Smooth muscle cell of bladder (primary cell): ENCODE measurements at places on chromosomes 13 and 19. TPM values are rescaled to one million over a fixed set of nuclear protein-coding genes. Genes with fewer than 3 reads are reported as not detected.

Gene EPS8L1
- 0.09 and 0.85 TPM in 2 replicates for total RNA-seq

Gene LIM2
- total RNA-seq: not detected in 2 replicates

Gene FBL
- total RNA-seq: 157 and 234 TPM in 2 replicates

Gene PALM3
- under 0.01 and 0.28 TPM in 2 replicates for total RNA-seq

Gene NKG7
- not detected in 2 replicates for total RNA-seq

Gene MZT1
- 4.8 and 5.0 TPM in 2 replicates for total RNA-seq

Gene CEACAM4
- not detected in 2 replicates for total RNA-seq

Gene SPRY2
- total RNA-seq: 8.5 and 11.3 TPM in 2 replicates

Gene ZNF442
- 3.6 and 4.7 TPM in 2 replicates for total RNA-seq

Gene SLC46A3
- 5.8 and 6.5 TPM in 2 replicates for total RNA-seq

Gene ZNF560
- 0.37 and 0.57 TPM in 2 replicates for total RNA-seq

Gene RNF225
- not detected in 2 replicates for total RNA-seq

Gene ZNF540
- total RNA-seq: 0.28 and 1.2 TPM in 2 replicates

Gene MBD3L2
- total RNA-seq: not detected in 2 replicates

Gene ZNF554
- total RNA-seq: 3.7 and 4.1 TPM in 2 replicates

Gene GJA3
- 0.37 and 0.57 TPM in 2 replicates for total RNA-seq

Gene ANKRD24
- total RNA-seq: 1.1 and 2.6 TPM in 2 replicates

Gene ZNF726
- total RNA-seq: 0.46 and 0.85 TPM in 2 replicates

Gene CYP4F12
- 0.18 TPM in 1 of 2 replicates, not detected in the other for total RNA-seq

Gene SUGP1
- 26.5 and 33.8 TPM in 2 replicates for total RNA-seq

Gene SULT2A1
- total RNA-seq: 0.09 TPM in 1 of 2 replicates, not detected in the other

Gene FGF22
- total RNA-seq: under 0.01 and 0.09 TPM in 2 replicates

Gene SLC5A5
- not detected in 2 replicates for total RNA-seq

Gene CCDC70
- not detected in 2 replicates for total RNA-seq

Gene LACC1
- total RNA-seq: 35.4 and 41.4 TPM in 2 replicates

Gene FUT3
- not detected in 2 replicates for total RNA-seq

Gene TNFSF13B
- 11.7 and 16.6 TPM in 2 replicates for total RNA-seq

Gene AP1M2
- not detected in 2 replicates for total RNA-seq
